ENCODE measurements at places on chromosomes 7 and 10.

DNA sequence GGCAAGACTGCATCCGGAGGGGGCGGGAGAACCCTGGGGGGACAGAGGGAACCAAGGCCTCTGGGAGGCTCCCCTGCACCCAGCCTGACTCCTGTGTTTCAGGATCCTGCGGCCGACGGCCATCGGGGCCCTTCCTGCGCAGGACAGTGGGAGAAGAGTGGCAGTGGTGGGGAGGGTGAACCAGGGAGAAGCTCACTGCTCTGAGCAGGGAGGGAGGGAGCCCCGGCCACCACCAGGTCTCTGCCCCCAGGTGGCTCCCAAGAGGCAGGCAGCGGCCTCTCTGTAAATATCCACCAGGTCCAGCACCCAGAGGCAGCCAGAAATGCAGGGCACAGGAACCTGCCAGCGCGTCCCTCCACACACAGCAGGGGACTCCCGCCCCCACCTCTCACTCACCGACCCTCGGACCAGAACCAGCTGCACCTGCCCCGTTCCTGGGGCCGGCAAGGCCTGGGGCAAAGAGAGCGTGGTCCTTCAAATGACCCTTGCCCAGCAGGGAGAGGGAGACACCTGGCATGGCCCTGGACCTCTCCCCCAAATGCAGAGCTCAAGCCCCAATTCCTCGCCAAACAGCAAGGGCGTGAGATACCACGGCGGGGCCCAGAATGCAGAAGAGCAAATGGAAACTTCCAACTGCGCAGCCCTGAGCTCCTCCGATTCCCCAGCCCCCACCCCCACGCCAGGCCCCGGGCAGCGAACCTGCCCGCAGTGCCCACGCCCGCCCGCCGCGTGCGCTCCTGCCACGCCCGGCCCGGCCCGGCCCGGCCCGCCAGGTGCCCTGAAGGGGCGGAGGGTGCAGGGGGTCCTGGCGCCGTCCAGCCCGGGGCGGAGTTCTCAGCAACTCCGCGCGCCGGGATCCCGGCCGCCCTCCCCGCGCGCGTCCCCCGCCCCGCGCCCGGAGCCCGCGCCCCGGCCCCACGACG, 805 bp downstream of the RASGEF1A start:
- no peak for DNase-seq

GRCh38 chr10:69802424-69803161, 887 bp downstream of the COL13A1 start:
- peak; percentile 59 for DNase-seq

DNA sequence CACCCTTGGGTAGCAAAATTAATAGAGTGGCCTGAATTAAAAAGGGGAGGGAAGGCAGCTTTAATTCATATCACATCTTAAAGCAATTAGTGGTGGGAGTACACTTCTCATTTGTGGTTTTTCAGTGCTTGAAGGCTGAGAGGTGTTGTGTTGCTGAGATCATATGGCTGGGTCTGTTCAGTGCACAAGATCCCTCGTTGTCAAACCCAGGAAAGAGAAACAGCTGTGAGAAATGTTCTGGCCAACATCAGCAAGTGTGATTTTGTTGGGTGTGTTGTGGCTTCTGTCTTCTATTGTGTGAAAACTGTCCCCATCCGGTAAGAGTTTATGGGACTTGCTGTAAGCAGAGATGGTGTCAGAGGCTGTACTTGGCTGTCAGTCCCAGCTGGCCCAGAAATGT, 197.9 kb upstream of the BMPER start:
- peak; percentile 66 for DNase-seq

GRCh38 chr10:34781711-34782110, 33.4 kb downstream of the PARD3 start:
- DNase-seq = no peak

GRCh38 chr10:60377955-60378354, 11.7 kb downstream of the ANK3 start:
- no peak for DNase-seq

DNA sequence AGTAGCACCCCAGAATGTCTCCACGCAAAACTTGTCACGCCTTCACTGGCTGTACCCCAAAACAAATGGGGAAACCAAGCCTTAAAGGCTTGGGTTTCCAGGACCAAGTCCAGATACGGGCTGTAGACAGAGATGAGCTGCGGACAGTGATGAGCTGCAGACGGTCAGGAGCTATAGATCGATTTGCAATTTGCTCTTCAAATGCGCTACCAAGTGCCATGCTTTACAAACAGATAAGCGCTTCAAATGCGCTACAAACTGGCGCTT, 658 bp upstream of the SGCE start:
- no peak for DNase-seq

- no peak for DNase-seq
Observed at GRCh38 chr7:102236102-102236501, 50.6 kb upstream of the SH2B2 start.

GRCh38 chr7:84136336-84136735, 58.3 kb downstream of the SEMA3A start:
- DNase-seq = no peak

GRCh38 chr7:113161050-113161449, 42.7 kb upstream of the SMIM30 start:
- DNase-seq = no peak

GRCh38 chr10:988667-989545, 672 bp downstream of the GTPBP4 start:
- DNase-seq = no peak

DNA sequence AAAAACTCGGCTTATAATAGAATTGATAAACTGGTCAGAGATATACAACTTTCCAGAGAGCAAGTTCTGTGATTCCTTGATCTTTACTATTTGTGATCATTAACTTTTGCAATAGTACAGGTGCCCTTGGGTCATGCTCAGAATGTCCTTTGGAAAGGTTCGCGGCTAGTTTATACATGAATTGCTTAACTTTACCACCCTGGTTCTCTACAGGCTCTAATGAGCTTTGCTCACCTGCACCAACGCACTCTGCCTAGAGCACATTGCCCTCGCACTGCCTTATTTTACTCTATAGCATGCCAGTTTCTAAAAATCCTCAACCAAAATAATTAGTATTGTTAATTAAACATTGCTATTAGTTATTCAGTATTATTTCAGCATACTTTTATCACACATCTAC, 931.2 kb upstream of the KCND2 start:
- DNase-seq = no peak

DNA sequence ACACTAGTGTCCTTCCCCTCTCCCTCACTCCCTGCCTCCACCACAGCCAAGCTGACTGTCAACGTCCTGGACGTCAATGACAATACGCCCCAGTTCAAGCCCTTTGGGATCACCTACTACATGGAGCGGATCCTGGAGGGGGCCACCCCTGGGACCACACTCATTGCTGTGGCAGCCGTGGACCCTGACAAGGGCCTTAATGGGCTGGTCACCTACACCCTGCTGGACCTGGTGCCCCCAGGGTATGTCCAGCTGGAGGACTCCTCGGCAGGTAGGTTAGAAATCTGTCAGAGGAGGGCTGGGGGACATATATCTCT, 24.9 kb upstream of the VSIR start:
- no peak for DNase-seq

DNA sequence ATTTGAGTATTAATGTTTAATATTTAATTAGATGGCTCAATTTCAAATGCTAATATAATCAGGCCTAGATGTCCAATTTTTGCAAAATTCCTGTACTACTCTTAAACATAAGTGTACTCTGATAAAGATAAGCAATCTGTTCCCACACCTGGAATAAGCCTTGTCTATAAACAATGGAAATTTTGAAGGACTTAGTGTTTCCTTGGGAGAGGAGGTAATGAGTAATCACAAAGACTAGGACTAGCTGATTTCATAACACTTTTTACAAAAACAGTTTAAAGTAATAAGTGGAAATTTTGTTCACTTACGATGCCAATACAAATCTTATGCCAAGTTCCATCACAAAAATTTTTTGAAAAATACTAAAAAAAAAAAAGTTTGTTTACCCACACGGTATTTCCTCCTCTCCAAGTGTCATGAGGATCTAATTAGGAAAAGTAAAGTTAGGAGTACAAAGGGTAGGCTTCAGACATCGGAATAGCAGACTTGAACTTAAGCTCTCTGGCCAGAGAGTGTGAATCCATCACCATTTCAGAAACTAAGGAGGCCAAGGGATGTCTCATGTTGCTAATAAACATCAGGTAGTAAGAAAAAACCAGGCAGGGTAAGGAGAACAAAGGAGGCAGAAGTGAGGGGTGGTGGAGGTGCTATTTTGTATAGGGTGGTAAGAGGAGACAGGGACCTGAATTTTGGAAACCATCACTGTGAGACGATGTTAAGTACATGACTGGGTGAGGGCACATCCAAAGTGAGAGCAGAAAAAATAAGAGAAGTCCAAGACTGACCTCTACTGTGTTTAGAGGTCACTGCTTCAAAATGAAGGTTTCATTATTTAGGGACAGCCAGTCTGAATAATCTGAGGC, 61.3 kb downstream of the RAPGEF5 start:
- no peak for DNase-seq

DNA sequence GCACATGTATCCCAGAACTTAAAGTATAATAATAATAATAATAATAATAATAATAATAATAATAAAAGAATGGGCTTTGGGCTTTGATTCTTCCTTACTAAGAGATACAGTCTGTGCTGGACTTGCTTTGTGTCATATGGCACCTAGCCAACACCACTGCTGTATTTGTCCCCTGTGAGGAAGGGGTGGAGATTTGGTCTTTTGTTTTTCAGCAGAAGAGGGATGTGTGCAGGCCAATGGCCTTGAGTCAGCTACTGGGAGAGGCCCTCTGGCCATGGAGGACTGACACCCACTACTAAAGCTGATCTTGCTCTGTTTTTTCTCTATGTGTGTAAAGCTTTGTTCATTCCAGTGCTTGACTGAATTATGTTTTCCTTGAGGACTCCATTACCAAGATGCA, 573.0 kb upstream of the PCDH15 start:
- no peak for DNase-seq

- DNase-seq = no peak
Observed at GRCh38 chr10:35172146-35172545, 45.5 kb downstream of the CREM start.

- no peak for DNase-seq
Observed at GRCh38 chr7:124679146-124679545, 86.4 kb downstream of the GPR37 start.

- DNase-seq = no peak
Observed at GRCh38 chr10:60570896-60571295, 181.2 kb upstream of the ANK3 start.

GRCh38 chr7:111958896-111959295, 247.3 kb downstream of the DOCK4 start:
- no peak for DNase-seq

GRCh38 chr7:34135924-34136323, 230.6 kb downstream of the BMPER start:
- DNase-seq = no peak

DNA sequence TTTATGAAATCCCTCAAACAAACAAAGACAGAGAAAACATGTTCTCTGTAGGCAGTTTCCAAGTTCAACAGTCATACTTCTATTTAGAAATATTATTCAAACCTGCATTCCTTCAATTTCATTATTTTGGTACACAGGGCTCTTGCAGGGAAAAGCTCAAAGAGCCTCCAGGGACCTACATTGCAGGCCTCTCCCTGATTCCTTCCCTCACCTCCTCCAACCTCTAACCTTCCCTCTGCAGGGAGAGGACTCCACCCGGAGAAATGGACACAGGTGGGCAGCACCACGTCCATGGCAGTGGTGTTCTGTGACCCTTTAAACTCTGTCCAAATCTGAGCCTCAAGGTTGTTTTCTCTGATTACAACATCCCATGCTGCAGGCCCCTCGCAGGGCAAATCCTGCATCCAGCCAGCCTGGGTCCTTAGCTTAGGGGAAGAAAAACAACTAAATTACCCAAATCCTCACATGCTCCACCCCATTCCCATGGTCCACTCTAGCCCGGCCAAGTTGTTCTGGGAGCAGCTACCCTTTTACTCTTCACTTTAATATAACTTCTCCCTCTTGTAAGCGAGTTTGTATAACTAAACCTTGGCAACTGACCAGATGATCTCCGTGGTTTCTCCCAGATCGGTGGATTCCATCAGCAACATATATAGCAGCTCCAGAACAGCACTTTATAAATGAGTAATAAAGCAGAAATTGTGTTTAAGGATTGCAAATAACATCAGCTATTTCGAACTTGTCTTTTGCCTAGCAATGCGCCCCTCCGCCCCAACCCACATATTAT, 129.8 kb downstream of the CUBN start:
- no peak for DNase-seq

- DNase-seq = no peak
Observed at GRCh38 chr7:53500076-53500475, 464.6 kb downstream of the POM121L12 start.

DNA sequence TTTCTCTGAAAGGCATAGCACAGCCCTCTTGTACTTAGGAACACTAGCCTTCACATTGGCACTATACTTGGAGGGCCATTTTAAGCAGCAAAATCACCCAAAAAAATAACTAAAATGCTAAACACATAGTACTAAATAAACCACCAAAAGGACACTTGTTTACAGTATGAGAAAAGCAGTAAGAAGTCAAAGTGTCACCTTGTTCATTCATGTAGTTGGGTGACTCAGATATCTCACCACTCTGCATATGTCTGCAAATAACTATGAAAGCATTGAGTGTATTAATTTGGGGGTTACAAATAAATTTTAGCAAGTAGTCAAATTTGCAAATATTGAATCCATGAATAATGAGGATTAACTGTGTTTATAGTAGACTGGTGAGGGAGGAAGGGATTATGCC, 107.6 kb downstream of the ELAPOR2 start:
- DNase-seq = no peak

GRCh38 chr10:75210282-75211006, at the start of gene VDAC2:
Gene VDAC2, plus strand, starts transcription at chr10:75210796. Its CDS starts 363 bp downstream, at chr10:75211159.
- DNase-seq = peak; percentile 95

- DNase-seq = peak; percentile 57
Observed at GRCh38 chr7:156985101-156985992, 25.1 kb downstream of the MNX1 start.

GRCh38 chr7:27375958-27376357, 133.4 kb downstream of the EVX1 start:
- DNase-seq = no peak

GRCh38 chr7:23546897-23547572, 15.3 kb upstream of the TRA2A start:
- peak; percentile 69 for DNase-seq

DNA sequence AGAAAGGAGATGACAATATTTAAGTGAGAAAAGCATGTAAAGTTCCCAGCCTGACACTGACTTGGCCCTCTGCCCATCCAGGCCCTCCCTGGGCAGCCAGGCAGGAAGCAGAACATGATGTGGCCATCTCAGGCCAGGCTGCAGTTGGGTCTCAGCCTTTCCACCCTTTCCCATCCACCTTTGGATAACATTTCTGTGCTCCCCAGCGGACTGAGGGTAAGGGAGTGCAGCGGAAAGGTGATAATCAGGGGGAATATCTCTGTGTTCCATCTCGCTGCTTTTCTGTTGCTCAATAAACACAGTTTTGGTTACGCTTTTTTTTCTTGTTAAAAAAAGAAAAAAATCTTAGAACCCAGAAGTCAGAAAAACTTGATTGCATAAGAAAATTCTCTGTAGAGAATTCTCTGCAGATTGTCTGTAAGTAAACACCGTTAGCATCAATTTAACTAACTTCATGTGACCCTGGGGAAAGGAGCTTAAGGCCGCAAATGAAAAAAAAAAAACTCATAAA, 37.2 kb upstream of the TARP start:
- DNase-seq = no peak

All from natural killer cell treated with Interleukin-12 subunit alpha and Interleukin-12 subunit beta and Interleukin-15 and Interleukin-18, amount 100 ng/mL, for 72 hours (primary cell).